ENCODE measurements at places on chromosomes 13 and 19.

- DNase-seq, result no peak
Measured at GRCh38 chr19:30086916-30087315, 144.9 kb downstream of the URI1 start.

- no peak for DNase-seq
Measured at GRCh38 chr19:19033176-19033425, 216 bp downstream of the SUGP2 start.

GRCh38 chr19:32103541-32103940 is 241.9 kb upstream of the ZNF507 start:
- DNase-seq, result no peak

GRCh38 chr13:112186091-112186490 is 119.1 kb downstream of the SOX1 start:
- DNase-seq, result no peak
